ENCODE measurements at places on chromosomes 16 and 17.

DNA sequence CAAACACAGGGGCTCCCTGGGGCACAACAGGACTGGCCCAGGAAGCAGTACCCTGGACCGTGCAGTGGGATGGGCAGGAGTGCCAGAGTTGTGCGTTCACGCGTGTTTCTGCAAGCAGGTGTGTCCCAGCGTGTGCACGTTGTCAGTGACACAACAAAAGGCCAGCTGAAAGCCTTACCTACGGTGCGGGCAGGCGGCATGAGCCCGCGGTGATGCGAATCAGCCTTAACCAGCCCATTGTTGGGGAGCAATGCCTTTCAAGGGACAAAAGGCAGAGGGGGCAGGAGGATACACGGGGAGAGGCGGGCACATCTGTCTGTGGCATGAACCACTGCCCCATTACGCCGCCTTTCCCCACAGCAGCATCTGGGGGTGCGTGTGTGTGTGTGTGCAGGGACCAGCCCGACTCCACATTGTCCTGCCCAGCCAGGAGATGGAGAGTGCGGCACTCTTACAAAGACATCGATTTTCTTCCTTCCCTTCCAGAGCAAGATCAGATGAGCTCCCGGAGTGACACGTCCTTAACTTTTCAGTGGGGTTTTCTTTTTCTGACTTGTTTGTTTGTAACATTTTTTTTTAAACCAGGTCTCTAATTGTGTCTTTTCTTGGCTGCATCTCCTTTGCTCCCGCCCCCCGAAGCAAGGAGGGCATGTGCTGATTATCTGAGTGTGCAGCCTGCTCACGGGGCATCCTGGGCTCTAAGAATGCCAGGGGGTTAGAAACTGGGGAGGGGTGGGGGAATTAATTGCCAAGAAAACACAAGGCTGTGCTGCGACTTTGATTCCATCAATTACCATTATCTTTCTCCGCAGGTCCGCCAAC is 158.1 kb downstream of the ZNF423 start:
- peak; percentile 77 for DNase-seq

DNA sequence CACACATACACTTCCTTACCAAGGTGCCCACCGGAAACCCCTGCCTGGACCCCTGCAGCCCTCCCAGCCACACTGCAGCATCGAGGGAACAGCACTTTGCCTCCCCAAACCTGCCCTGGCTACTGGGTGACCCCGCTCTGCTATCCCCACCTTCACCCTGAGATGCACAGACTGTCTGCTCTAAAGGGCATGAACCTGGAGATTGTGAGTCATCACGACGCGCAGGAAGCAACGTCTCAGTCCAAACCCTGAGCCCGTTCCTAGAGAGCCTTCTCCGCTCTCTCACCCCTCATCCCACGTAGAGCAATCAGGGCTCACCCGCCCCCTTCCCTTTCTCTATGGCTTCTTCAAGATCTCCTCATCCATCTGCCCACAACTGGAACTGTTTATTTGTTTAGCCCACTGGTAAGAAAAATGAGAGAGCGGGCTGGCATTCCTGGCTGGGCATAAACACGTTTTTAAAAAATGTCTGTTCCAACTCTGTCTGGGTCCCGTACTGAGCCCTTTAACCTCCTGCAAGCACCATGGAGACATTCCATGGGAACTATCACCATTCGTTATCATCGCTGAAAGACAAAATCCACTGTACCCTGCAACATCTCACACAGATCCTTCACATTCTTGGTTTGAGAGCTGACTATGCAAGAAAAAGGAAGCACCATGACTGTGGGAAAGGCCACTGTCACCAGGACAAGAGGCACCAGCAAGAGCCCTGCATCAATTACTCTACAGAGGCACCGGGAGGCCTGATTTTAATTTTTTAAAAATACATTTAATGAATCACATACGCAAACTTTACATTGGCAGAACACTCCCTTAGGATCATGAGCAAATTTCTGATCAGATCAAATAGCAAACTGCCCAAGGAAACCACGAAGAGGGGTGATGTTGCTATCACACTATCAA is 28.2 kb downstream of the ZFHX3 start:
- peak; percentile 95 for DNase-seq

GRCh38 chr16:74902161-74902560 is 82.8 kb downstream of the WDR59 start:
- DNase-seq = no peak

DNA sequence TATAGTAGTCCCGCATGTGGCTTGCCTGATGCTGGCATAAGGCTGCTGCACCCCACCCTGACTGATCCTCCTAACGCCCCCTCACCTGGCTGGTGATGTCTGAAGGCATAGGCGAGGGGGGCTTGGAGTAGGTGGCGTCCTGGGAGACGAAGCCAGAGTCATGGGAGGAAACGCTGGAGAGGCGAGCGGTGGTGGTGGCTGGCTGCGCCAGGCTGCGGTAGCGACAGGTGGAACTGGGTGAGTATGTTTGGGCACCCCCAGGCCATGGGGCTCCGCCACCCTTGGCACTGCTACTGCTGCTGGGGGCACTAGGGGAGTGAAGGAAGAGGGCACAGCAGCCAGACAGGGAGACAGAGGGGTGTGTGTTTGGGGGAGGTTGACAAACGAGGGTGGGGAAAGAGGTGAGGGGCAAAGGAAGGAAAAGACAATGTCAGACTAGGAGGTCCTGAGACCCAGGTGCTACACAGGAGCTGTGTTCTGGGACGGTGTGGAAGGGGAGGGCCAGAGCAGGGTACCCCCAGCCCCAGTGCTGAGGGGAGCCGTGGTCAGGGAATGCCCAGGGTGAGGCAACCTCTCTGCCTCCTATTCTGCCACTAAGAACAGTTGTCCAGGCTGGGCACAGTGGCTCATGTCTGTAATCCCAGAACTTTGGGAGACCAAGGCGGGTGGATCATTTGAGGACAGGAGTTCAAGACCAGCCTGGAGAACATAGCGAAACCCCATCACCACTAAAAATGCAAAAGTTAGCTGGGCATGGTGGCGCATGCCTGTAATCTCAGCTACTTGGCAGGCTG is 11.4 kb downstream of the MTSS2 start:
- peak; percentile 51 for DNase-seq

GRCh38 chr17:48513097-48513496 is 17.7 kb downstream of the HOXB1 start:
- DNase-seq = no peak

DNA sequence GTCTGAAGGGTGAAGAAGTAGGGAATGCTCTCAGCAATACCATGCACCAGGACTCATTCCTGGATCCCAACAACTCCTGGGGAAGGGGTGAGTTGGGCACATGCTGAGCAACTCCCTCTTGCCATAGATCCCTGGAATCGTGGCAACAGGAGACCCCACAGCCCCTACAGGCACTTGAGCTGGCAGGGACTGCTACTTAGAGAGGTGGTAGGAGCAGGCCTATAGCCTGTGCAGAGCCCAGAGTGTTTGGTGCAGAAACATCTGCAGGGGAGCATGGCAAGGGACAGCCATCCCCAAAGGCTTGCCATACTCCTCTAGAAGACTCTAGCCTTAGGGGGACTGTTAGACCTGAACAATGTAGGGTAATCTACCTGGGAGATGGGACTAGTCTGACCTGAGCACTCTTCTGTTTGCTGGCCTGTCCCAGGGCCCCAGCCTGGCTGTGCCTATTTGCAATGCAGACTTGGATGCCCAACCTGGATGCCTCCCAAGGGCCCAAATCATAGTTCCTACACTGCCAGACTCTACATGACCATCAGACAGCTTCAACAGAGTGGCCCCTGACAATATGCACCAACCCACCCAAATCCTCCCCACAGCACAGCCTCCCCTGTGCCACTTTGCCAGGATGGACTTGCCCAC is 568.6 kb upstream of the KIF2B start:
- peak; percentile 8 for DNase-seq
